Stomach (tissue), 19 donors: ENCODE measurements at places on chromosomes 13 and 19.
A peak's percentile ranks its signal among the peaks of the same experiment; 100 is the strongest.

GRCh38 chr19:45739498-45740439, 6.5 kb downstream of the MEIOSIN start:
- DNase-seq, result no peak

- no peak for DNase-seq
Observed at GRCh38 chr19:53002479-53002878, 11.2 kb upstream of the ERVV-1 start.

GRCh38 chr19:12899891-12900518, 9.0 kb downstream of the GCDH start:
- no peak for DNase-seq

GRCh38 chr19:49214701-49215100, 57.1 kb downstream of the TRPM4 start:
- DNase-seq, result no peak

DNA sequence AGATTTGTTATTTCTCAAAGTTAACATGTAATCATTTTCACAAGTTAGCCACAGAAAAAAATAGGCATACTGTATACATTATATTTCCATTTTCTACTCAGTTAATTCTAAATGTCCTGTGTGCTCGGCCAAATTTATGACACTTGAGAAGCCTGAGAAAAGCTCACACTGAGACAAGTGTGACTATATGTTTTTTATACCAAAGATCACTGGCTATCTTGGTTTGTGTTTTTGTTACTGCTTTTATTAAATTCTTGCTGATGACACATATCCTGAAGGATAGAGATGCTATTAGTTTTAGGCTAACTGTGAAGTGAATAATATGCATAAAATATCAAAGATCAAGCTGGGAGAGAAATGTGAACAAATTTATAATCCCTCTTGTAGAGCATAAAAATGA, 49.3 kb upstream of the IL17D start:
- DNase-seq, result no peak

DNA sequence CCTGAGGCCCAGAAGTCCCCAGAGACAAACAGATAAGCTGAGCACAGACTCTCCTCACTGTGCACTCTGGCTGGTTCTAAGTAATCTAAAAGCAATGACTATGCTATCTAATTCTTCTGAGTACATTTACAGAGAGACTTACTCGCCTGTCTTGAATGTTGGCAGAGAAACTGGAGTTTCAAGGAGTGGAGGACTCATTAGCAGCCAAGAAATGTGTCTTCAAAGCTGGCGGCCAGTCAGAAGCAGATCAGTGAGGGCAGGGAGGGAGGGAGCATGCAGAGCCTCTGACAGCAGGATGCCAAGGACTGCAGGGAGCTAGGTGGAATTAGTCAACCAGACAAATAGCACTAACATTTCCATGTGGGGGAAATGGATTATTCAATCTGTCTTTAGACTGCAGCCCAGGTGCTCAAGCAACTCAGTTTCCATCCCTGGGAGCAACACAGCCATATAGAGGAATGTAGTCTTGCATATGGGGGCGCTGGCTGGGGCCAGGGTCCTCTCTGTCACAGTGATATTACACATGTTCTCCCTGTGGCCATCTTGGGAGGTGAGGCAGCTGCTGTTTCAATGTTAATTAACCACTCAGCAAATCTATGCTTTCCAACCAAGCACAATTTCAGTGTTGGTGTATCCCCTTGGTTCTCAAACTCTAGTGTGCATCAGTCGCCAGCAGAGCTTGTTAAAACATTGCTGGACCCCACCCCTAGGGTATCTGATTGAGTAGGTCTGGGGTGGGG, 97.9 kb downstream of the CCNA1 start:
- DNase-seq, result no peak

GRCh38 chr13:74026753-74027152, 107.5 kb downstream of the KLF12 start:
- DNase-seq, result peak; percentile 63

- DNase-seq, result peak; percentile 98
Observed at GRCh38 chr19:17390665-17391370, 3.2 kb downstream of the CCDC194 start.

DNA sequence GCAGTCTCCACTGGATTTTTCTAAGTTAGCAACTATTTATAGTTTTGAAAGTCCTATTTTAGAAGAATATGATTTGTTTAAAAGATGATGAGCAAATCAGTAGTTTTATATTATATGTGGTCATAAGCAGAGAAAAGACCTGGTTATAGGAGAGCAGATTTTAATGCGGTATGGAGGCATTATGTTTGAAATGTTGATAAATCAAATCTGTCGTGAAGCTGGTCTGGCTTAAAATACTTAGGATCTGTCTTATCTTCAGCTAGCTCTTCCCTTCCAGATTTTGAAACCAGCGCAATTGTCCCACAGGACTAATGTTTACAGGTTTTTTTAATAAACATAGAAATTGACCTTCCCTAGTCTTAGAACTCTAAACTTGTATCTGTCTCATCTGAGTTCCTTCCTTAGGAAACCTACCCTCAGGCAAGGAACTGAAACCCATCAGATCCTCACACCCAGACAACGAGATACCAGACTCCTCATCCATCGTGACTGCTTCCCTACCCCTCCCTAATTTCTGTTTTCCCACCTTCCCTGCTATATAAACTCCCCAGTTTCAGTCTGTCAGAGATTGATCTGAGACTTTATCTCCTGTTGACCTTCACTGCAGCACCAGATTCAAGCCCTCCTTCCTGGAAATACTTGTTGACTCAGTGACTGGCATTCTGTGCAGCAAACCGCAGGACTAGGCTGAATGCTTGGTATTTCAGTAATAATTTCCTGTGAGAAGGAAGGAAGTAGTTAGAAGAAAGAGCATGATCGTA, 37.8 kb upstream of the CXCL17 start:
- peak; percentile 81 for DNase-seq

- DNase-seq, result no peak
Observed at GRCh38 chr13:21799671-21800070, 128.8 kb downstream of the FGF9 start.

DNA sequence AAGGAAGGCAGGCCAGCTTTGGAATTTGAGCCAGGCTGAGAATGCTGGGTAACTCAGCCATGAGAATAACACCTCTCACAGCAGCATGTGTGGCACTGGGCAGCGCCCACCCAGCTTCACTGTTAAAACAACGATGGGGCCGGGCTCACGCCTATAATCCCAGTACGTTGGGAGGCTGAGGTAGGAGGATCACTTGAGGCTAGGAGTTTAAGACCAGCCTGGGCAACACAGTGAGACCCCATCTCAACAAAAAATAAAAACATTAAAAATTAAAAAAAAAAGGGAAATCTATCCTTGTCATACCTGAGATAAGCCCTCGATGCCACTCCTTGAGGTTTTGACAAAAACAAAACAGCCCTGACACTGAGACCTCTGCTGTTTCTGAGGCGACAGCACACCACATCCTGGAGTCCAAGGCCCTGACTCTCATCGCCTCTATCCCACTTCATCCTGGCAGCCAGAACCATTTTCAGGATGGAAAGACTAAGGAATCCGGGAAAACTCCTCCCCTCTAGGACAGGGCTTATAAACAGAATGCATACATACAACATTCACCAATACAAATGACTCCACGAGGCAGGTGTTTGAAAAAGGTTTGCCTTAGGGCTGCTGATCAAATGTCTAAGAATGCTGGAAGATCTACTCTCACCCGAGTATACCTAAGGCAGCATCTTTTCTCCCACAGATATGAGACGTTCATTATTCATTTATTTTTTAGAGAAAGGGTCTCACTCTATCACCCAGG, 22.6 kb upstream of the TIMM44 start:
- no peak for DNase-seq
